Stimulated activated CD4-positive, alpha-beta T cell treated with anti-CD3 and anti-CD28 coated beads, Interleukin-2, amount 100 ng/mL, for 48 hours (primary cell): ENCODE measurements at places on chromosomes 1 and 21.

GRCh38 chr1:238360474-238360873 is 469.8 kb upstream of the ZP4 start:
- no peak for DNase-seq

GRCh38 chr1:58312971-58313563 is 233.5 kb downstream of the OMA1 start:
- no peak for DNase-seq

DNA sequence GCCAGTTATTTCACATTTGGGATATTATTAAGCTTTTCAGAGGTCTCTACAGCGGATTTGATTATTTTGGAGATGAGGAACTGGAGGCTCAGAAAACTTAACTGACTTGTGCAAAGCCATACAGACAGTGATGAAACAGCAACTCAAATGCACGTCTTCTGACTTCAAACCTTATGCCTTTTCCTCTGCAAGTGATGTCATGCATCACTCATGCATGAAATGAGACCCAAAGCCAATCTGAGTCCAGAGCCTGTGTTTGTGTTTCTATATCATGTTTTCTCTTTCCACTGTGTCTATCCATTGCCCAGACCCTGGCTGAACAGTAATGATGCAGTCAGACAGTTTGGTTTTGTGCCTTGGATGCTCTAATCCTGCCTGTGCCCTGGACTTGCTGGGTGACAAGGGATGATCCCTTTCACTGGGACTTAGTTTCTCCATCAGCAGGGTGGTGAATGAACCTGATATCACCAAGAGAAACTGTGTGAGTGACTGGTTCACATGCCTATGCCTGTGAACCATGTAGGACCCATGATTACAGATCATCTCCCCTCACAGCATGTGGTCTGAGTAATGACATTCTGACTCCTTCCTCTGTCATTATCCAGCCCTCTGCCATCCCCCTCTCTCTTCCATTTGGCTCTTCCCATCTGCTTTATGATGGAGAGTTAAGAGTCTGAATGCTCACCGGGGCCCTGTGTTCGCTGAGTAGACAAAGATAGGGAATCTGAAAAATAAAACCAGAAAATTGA is 33.4 kb downstream of the SLAMF6 start:
- DNase-seq, result no peak

DNA sequence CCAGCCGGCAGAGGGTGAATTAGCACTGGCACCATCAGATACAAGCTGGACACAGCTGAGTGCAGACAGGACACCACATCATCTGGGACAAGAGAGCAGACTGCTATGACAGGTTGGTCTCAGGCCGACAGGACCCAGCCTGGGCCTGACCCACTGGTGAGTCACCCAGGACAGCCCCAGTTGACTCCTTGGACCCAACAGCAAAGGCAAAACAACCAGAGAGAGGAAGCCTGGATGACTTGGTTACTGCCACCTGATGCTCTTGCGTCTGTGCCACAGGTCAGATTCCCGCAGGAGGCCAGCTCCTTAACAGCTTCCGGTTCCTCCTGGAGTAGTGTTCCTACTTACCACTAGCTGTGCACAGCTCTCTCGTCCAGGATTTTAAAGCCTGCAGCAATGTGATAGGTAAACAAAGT is 18.5 kb downstream of the CCN1 start:
- DNase-seq, result no peak
